ENCODE measurements at places on chromosomes 16 and 17.

DNA sequence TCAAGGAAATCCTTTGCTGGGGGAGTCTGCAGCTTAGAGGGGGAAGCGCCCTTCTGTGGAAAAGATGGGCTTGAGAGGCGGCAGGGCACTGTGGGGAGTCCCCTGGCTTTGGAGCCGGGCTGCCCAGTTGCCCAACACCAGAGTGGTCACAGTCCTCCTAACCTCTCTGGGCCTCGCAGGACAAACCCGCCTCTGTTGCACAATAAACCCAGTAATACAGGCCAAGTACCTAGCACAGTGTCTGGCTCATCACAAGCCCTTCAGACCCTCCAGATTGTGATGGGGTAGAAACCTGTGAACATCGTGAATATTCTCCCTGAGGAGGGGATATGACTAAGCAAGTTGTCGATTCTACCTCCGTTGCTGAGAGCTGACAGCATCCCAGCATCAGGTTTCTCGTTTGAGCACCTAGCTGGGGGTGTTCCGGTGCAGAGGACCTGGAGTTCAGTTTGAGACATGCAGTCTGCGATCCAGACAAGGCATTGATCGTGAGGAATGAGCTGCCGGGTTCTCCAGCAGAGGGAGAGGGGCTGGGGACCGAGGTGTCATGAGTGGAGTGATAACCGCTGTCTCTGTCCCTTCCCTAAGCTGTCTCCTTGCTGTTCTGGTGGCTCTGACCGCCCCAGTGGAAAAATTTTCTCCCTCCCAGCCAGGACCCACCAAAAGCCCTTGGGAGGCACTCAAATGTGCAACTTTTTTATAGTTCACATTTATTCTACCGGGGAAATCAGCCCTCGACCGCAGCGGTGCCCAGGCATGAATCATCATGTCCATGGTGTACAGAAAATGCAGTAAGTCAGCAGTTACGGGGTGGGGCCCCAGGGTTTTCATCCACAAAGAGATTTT lies 161.9 kb downstream of the WSCD1 start:
- no peak for DNase-seq

DNA sequence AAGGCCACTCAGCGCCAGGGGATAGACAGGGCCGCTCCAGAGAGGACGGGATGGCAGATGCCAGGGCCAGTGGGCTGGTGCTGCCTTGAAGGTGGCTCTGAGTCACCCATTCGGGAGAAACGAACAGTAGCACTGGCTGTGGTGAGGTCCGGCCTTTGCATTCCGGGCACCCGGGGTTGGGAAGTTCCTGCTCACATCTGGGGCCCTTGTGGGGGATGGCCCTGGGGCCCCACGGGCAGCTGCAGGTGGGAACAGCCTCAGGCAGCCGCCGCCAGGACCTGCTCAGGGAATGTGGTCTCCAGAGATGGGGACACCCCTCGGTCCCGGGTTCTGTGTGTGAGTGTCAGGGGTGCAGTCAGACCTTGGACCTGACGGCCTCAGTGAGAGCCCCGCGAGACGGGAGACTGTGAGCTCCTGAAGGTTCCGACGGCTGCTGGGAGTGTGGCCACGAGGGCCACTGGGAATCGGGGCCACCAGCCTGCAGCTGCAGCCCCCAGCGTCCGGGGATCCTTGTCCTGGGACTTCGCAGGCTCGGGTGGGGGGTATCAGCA lies 1.4 kb downstream of the CBFA2T3 start:
- peak; percentile 44 for DNase-seq

GRCh38 chr16:1763521-1764511 lies 7.5 kb downstream of the NME3 start:
- DNase-seq, result no peak

DNA sequence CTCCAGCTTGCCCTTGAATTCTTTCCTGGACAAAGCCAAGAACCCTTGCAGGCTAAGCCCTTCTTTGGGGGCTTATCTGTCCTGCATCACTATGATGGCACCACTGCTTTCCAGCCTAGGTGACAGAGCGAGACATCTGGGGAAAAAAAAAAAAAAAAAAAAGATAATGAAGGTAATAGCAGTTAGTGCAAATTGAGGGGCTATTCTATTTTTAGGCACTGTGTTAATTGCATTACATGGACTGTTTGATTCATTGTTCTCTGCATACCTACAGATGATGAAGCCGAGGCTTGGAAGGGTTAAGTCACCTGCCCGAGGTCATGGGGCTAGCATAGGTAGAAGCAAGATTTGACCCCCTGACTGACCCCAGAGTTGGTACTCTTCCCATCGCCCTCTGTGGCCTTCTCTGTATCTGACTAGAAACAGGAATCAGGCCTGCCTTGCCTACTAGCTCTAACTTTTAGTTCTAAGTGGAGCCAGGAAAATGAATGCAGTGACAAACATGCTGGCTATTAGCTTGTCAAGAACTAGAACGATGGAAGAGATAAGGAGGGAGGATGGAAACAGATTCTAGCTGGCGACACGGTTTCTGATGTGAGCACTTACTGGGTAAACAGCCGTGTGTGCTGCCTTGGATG lies 312.1 kb downstream of the SNX29 start:
- no peak for DNase-seq

GRCh38 chr17:33115366-33115765 lies 123.7 kb downstream of the SPACA3 start:
- no peak for DNase-seq

- no peak for DNase-seq
Observed at GRCh38 chr16:84715854-84716253, 16.1 kb downstream of the USP10 start.

DNA sequence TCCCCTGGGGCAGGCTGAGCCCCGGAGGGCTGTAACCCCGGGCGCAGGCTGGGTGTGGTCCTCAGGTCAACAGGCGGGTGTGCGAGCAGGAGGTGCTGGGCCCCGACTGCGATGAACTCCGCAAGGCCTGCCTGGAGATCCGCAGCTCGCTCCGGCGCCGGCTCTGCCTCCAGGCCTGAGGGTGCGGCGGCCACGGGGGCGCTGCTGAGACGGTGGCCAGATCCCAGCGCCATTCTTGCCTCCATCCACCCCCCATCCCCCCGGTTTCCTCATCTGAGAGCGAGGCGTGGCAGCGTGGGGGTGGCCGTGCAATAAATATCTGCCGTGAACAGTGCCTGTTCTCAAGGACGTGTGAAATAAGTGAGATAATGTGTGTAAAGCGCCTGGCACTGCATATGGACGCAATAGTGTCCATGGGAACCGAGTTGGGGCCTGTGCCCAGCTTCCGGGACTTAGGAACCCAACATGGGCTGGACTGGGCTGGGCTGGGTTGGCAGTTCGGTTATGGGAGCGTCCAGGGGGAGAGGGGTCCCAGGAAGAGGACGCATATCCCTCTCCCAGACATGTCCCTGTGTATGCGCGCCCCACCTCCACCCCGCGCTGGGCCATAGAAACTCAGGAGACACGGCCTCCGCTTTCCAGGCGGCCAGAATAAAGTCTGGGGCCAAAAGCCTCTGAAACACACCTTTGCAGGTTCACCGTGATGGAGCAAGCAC lies 15.0 kb downstream of the ZNF213 start:
- DNase-seq, result peak; percentile 81

DNA sequence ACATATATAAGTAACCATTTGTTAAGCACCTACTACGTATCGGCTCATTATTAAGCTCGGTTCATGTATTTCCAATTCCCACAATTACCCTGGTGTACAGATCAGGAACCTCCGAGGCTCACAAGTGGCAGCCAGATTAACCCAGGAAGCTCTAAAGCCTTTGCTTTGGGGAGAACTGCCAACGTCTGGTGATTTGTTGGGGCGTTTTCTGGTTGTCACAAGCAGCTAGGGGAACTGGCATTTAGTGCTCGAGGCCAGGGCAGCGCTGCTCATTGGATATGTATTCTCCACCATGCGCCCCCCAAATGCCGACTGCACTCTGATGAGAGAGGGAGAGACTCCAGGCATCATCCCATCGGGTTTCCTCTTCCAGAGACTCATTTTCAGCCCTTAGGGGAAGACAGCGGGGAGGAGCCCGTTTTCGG lies 541 bp downstream of the ZNF18 start:
- peak; percentile 63 for DNase-seq

- DNase-seq, result no peak
Observed at GRCh38 chr16:23155445-23156049, 6.3 kb upstream of the USP31 start.

DNA sequence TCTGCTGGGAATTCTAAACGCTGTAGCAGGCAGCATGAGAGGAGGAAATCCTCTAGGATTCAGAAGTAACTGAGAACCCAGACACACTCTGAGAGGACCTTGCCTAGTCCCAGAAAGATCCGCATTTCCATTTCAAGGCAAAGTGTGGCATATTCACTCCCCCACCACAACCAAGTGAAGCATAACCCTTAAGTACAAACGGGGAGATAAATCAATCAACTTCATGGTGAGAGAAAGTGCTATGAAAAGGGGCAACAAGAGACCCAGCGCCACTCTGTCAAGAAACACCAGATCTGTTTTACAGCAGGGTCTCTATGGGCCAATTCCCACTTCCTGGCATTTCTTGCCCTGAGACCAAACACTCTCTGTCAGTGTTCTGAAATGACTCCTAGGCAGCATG lies 68.3 kb downstream of the SMG6 start:
- DNase-seq, result no peak

- no peak for DNase-seq
Observed at GRCh38 chr17:79355165-79355564, 255.7 kb downstream of the RBFOX3 start.

DNA sequence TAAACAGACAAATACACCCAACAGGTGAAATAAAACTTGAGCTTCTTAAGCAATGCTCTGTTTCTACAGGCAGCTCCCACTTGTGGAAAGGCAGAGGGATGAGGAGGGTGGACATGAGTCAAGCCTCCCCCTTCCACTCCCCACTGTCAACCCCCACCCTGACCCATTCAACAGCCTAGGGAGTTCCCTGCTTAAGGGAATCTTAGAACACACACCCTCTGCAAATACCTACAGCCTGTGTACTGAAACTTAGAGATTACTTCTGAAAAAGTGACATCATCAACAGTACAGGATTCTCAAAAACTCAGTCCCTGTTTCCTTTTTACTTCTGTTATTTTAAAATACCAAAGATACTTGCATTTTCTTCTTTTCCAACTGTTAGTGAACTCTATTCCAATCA lies 345.4 kb downstream of the SOX9 start:
- peak; percentile 62 for DNase-seq

- no peak for DNase-seq
Observed at GRCh38 chr16:55017321-55017720, 86.7 kb downstream of the IRX5 start.

DNA sequence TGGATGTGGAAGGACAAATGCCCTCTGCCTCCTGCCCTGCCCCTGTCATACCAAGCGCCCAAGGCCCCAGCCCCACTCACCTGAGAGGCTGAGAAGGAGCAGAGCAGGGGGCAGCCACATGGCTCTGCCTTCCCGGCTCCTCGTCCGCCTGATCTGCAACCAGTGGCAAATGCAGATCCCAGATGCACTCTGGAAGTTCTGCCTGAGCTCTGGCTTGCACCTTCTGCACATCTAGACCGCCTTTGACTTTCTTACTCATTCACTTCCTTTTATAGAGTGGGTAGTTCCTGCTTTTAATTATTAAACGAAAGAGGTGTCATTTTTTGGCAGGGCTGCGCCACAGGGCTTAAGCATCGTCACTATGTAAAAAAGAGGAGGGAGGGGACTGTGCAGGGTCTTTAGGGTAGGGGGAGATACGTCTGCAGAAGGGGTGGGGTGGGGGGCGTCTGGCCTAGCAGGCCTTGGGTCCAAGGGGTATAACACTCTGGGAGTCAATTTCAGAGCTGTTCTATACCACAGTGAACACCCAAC lies at the start of gene CD300LB:
TSS of gene CD300LB (minus strand) at position 245 of the 531 bp plus-strand sequence. CDS start at position 120, 125 bp downstream.
- DNase-seq, result no peak

GRCh38 chr16:4426021-4426684 lies 485 bp downstream of the DNAJA3 start:
- peak; percentile 26 for DNase-seq

DNA sequence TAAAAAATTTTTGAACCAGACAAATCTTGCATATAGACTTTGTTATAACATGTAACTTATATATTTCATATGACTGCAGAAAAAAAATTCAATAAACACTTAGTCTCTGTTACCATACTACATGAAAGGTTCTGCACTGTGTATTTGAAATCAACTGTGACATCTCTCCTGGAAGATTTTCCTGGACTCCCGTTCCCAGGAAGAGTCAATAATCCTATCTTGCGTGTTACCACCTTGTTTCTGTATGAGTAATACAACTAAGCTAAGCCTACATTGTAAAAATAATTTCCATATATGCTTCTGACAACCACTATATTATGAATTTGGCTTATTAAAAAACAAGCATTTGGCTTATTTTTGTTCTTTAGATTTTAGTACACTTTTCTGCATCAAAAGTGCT lies 665.6 kb upstream of the SOX9 start:
- no peak for DNase-seq

DNA sequence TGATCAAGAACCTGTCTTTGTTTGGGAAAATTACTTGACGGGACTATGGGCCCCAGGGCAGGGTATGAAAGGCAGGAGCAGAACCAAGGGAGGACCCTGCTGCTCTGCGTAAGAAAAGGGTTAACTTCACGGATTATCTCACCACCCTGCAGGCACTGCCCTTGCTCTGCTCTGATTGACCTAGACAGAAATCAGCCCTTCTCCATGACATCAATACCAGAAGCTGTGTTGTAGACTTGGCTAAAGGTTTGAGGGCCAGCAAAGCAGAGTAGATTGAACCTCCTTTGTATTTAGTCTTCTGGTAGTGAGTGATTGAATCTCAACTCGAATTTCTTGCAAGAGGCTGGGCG lies 52.9 kb upstream of the ETV4 start:
- DNase-seq, result no peak

All from GM13977 (cell line).